Spleen (tissue), 13 donors: ENCODE measurements at places on chromosomes 12 and 14. TPM values are rescaled to one million over a fixed set of nuclear protein-coding genes. Genes with fewer than 3 reads are reported as not detected.

GRCh38 chr12:22494319-22494718, 50.0 kb downstream of the C2CD5 start:
- H3K4me1 ChIP-seq = no peaks in the 10 kb centered on the region
- H3K4me3 ChIP-seq = no peak overlapping the region
- no peak for DNase-seq
- H3K36me3 ChIP-seq = peaks cover 68% of the 10 kb centered on the region
- no peak overlapping the region for H3K27ac ChIP-seq

GRCh38 chr12:133038118-133038709, 905 bp downstream of the ZNF84 start:
- peak overlapping the region; percentile 91 for H3K27ac ChIP-seq
- peak overlapping the region; percentile 78 for H3K4me3 ChIP-seq
- H3K36me3 ChIP-seq = peaks cover 12% of the 10 kb centered on the region

DNA sequence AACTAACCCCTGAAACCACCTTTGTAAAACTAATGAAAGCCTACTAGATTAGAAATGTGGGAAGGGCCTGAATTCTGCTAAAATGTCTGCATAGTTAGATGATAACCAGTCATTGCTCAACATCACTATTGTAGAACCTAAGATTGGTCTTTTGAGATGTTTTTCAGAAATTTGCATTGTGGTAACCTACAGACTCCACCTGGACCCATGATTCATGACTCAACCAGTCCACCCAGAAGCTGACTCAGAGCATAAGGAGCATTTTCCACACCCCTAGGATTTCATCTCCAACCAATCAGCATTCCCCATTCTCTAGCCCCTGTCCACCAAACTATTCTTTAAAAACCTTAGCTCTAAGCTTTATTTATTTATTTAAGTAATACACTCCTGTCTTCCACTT, 30.4 kb upstream of the CHGA start:
- H3K36me3 ChIP-seq = no peaks in the 10 kb centered on the region
- no peaks in the 10 kb centered on the region for H3K4me1 ChIP-seq
- no peak for DNase-seq
- no peak overlapping the region for H3K27ac ChIP-seq
- H3K27me3 ChIP-seq = peaks cover 10% of the 10 kb centered on the region
- H3K4me3 ChIP-seq = no peak overlapping the region

DNA sequence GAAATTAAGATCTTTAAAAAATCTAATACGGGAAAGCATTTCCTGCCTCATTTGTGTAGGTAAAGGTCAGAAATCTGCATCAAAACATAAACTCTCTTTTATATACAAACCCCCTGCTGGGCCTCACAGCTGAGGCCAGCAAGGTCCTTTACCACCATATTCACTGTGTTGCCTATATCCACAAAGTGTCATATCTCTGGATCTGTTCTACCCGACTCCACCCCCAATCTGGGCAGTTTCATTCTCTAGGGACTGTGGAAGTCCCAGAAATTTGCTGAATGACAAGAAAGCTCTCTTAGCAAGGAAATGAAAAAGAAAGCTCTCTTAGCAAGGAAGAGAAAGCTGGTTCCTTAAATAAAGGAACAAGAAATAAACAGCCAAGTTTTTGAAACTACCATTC, 301.7 kb downstream of the KCNH5 start:
- no peaks in the 10 kb centered on the region for H3K4me1 ChIP-seq
- no peaks in the 10 kb centered on the region for H3K36me3 ChIP-seq
- no peaks in the 10 kb centered on the region for H3K27me3 ChIP-seq
- H3K4me3 ChIP-seq = no peak overlapping the region
- DNase-seq = no peak

DNA sequence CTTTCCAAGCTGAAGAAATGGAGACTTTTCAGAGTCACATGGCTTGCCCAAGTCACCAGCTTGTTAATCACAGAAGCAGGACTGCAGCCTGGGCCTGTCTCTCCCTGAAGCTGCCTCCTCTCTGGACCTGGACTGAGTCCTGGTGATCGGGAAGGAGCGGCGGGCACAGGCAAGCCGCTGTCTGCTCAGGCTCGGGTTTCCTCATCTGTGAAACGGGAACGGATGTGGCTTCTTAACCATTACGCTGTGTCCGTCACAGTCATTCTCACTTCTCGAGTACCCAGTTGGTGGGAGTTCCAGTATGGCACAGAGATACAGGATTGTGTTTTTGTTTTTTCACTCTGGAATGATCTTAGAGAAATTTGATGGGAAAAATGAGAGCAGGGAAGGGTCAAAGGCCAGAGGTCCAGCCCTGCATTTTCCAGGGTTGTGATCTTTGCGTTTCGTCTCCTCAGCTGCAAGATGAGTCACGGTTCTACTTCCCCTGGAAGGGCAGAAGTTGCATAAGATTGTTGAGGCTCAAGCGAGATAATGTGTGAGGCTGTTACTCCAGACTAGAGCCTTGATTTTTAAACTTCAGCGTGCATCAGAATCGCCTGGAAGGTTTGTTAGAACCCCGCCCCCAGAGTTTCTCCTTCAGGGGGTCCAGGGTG, 7.6 kb upstream of the LRTM2 start:
- H3K4me1 ChIP-seq = peaks cover 48% of the 10 kb centered on the region
- peak; percentile 90 for DNase-seq
- H3K4me3 ChIP-seq = no peak overlapping the region
- peak overlapping the region; percentile 89 for H3K27ac ChIP-seq

DNA sequence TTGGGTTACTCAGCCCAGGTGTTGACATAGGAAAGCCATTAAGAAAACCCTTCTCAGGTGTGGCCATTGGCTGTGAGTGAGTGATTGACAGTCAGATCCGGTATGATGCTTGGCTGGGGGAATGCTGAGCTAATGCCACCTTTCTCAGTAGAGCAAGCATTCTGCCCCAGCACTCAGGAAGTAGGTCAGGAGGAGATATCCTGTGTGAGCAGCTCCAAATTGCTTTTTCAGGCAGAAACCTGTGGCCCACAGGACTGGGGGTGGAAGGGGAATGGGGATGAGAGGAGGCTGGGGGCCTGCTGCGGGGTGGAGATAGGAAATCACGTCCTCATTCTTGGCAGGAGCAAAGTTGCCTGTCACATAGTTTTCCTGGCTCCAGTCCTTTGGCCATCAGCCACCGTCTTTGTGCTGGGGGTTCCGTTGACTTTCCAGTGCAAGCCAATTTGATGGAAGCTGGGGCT, 55.7 kb downstream of the NINJ2 start:
- H3K4me1 ChIP-seq = peaks cover 35% of the 10 kb centered on the region
- H3K27me3 ChIP-seq = no peaks in the 10 kb centered on the region
- peak overlapping the region; percentile 94 for H3K27ac ChIP-seq
- H3K36me3 ChIP-seq = no peaks in the 10 kb centered on the region
- H3K4me3 ChIP-seq = no peak overlapping the region
- DNase-seq = no peak

The IL22 gene
- total RNA-seq = not detected

The ZC3H14 gene
- 39.6 TPM for total RNA-seq

The CMKLR1 gene
- total RNA-seq = 53.0 TPM

The TAS2R8 gene
- not detected for total RNA-seq
